Endothelial cell (in vitro differentiated cells): ENCODE measurements at places on chromosomes 12 and 14.

DNA sequence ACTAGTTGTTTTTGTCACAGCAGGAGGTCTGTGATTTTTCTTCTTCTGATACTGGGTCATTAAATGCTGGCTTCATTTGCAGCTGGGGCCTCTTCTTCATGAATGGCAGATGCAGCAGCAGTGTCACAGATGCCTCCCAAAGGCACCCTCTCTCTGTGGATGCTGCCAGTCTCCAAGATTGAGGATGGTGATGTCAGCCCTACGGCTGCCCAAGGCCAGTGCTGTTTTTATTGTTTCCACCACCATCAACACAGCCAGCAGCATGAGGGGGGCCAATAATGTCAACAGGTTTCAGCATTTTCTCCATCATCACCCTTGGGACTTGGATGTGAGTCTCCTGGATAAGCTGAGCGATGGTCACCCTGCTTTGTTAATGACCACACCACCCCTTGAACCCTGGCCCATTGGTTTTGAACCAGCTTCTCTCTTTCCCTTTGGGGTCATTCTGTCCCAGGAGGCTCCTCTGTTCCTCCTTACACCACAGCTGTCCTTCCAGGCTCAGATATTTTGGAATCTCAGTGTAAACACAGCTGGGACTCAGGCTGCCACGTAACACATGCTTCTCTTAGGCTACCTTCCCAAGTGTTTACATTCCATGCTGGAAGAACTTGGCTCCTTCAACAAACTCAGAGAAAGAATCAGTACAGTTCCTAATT is 151.7 kb upstream of the DDHD1 start:
- DNase-seq, result no peak

DNA sequence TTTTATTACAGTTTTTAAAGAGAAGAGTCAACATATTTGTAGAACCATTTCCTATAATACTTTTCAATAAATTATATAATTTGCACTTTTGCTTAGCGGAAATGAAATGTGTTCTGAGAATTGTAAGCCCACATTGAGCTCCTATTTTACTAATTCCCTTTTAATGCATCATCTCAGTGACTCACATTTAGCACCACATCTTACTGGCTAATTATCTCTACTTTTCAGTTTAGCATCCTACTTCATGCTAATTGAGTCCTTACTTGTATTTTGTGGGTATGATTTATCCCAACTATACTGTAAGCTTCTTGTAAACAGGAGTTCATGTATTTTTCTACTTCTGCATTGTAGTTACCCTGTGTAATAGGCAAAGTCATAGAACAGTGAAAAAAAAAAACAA is 67.5 kb downstream of the TMX1 start:
- no peak for DNase-seq

GRCh38 chr14:66600416-66600815 is 92.5 kb downstream of the GPHN start:
- no peak for DNase-seq

DNA sequence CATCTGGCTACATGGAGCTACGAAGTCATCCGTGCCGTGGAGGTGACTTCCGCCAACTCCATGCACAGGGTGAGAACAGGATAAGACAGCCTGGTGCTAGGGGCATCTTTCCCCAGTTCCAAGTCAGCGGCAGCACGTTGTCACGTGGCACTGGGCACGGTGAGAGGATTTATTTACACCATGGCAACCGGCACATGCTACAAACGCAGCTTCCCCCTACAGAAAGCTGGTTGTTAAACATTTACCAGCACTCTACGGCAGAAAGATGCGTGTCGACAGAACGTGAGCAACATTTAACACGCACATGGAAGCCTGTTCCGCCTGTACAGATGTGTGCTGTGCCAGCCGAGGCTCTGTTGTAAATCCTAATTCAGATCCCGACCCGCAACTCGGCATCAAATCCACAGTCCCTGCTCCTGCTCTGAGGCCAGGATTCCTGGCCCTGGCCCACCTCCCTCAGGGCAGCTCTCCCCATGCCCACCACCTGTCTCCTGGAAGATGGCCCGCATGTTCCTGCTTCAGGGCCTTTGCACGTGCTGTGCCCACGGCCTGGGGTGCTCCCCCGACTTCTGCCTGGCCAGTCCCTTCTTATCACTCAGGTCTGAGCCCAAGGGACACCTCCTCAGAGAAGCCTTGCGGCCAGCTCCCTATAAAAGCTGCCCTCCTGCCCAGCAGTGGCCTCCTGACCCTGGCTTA is 114.1 kb downstream of the RFLNA start:
- DNase-seq, result no peak

DNA sequence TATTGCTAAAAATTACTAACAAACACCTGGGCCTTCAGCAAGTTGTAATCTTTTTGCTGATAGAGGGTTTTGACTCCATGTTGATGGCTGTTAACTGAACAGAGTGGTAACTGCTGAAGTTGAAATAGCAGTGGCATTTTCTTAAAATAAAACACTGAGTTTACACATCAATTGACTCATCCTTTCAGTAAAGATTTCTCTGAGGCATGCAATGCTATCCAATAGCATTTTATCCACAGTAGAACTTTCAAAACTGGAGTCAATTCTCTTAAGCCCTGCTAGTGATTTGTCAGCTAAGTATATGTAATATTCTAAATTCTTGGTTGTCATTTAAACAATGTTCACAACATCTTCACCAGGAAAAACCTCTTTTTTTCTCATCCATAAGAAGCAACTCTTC is 59.5 kb downstream of the CMAS start:
- DNase-seq, result no peak

DNA sequence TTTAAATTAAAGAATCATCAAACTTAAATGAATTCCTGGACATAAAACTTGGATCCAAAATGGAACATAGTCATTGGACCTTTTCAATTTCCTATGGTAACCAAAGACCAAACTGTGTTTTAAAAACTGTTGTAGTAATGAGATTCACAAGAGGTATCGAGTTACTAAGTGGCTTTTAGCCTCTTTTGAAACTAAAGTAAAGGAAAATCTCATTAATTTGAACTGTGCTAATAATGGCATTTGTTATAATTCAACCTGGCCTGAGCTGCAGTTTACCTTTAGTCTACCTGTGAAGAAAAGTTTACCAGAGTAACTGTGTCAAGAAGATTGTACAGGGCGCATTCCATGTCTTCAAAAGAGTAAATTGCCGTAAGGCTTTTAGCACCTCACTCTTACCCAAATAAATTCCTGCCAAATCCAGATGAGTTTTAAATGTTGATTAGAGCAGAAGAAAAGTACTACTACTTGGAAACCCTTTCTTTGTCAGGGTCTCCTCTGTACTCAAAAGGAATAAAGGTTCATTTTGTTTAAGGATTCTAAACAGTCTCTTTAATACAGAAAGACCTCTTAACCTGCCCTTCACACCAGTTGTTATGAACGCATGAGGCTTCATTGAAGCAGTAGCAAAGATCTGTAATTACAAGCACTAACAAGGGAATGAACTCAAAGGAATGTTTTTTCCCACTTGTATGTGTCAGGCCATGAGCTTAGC is 17.1 kb upstream of the MED13L start:
- DNase-seq, result no peak

- DNase-seq, result no peak
These were observed 225.6 kb downstream of the PPM1H start for GRCh38 chr12:62709311-62709710.
